Activated CD8-positive, alpha-beta memory T cell treated with anti-CD3 and anti-CD28 coated beads for 1 hour (primary cell): ENCODE measurements at places on chromosomes 1 and 21.
A peak's percentile ranks its signal among the peaks of the same experiment; 100 is the strongest.

- DNase-seq = no peak
Measured at GRCh38 chr1:70864302-70864701, 183.3 kb downstream of the PTGER3 start.

DNA sequence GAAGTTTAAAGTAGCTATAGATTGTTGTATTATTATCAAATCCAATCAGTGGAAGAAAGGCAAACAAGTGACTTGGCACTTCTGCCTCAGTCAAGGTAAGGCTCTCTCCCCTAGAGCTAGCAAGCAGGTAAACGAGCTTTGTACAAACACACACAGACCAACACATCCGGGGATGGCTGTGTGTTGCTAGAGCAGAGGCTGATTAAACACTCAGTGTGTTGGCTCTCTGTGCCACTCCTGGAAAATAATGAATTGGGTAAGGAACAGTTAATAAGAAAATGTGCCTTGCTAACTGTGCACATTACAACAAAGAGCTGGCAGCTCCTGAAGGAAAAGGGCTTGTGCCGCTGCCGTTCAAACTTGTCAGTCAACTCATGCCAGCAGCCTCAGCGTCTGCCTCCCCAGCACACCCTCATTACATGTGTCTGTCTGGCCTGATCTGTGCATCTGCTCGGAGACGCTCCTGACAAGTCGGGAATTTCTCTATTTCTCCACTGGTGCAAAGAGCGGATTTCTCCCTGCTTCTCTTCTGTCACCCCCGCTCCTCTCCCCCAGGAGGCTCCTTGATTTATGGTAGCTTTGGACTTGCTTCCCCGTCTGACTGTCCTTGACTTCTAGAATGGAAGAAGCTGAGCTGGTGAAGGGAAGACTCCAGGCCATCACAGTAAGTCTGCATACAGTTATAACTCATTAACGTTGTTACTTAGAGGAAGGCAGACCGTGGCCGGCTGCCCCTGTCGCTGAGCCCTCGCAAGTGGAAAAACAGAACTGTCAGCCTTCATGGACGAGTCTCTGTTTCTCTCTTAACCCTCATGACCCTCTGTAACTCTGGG lies at the start of gene PALMD:
PALMD (plus strand) TSS at position 415 of the 833 bp plus-strand sequence; CDS start at position 620, 205 bp downstream.
- DNase-seq = no peak

- no peak for DNase-seq
Measured at GRCh38 chr21:37005548-37006485, 685 bp upstream of the RIPPLY3 start.

DNA sequence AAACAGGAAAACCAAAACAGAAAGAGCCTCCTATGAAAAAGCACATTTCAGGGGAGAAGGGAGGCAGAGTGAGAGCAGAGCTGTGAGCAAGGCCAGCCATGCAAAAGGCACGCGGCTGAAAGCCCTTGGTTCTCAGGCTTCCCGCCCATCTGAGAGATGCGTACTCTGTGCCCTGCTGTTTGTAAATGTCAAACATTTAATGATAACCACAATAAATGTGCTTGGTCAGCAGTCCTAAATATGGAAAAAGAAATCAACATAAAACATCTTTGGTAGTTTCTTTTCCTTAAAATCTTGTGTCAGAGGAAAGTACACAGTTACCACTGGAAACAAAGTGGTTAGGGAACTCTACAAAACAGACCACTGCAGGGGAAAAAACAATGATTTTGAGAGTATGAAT lies 283.1 kb downstream of the DSCAM start:
- DNase-seq = no peak

- DNase-seq = no peak
Measured at GRCh38 chr1:160352555-160352954, 9.4 kb downstream of the NCSTN start.

- DNase-seq = no peak
Measured at GRCh38 chr1:212432272-212432660, 454 bp upstream of the NENF start.

GRCh38 chr1:207039380-207040180 lies 7.0 kb upstream of the C1orf116 start:
- DNase-seq = no peak

DNA sequence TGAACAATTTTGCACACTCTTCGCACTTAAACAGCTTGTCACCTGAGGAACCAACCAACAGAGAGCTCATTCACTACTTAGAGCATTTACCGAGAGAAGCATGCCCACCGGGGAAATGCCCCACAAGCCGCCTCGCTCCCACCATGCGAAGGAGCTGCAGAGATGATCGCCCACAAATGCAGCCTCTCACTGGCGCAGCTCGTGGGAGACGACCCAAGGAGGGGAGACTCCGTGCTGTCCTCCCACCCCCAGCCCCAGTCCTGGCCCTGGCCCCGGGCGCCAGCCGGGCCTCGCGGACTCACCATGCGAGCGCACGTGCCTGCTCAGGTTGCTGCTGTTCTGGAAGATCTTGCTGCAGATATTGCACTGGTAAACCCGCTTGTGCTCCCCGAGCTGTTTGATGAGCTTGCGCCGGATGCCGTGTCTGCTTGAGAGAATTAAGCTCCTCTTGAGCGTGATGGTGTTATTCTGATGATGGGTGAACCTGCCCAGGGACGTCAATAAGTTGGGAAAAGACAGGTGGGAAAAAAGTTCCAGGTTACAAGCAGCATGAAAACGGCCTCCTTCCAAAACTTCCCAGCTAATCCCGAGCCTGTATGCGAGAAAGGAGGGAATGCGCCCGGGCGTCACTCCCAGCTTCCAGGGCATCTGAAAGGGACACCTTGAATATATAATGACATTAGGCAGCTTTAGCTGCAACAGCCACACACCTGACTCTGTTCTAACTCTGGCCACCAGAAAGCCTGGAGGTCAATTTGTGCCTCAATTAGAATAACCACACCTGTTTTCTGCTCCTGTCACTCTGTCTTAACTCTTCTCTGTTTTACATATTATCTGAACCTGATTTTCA lies 42.8 kb downstream of the PRDM15 start:
- DNase-seq = no peak

DNA sequence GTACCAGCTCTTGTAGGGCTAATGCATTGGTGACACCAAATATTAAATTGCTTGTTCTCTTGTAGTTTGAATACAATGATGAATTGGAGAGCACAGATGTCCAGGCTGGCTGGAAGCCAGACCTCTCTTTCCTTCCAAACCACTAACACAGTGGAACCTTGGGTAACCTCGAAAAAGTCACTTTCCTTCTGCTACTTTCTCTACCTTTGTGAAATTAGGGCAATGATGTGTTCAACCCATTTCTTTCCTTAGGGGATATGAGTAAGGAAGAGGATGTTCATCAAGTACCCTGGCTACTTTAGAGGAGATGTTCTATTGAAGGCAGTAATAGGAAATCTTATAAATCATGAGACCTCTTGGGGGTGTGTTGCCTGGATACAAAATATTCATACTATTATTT lies 55.7 kb downstream of the XCL2 start:
- DNase-seq = no peak

- DNase-seq = no peak
Measured at GRCh38 chr1:159068886-159069285, 7.7 kb downstream of the AIM2 start.

DNA sequence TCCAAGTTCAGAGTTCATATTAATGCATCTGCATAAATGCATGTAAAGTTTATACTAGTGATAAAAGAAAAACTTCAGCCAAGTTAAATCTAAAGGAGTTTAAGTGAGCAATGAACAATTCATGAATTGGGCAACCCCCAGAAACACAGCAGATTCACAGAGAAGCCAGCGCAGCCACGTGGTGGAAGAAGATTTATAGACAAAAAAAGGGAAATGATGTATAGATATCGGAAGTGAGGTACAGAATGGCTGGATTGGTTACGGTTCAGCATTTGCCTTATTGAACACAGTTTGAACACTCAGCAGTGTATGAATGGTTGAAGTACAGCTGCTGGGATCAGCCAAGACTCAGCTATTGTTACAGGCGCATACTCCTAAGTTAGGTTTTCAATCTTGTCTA lies 5.7 kb downstream of the AK5 start:
- DNase-seq = no peak

DNA sequence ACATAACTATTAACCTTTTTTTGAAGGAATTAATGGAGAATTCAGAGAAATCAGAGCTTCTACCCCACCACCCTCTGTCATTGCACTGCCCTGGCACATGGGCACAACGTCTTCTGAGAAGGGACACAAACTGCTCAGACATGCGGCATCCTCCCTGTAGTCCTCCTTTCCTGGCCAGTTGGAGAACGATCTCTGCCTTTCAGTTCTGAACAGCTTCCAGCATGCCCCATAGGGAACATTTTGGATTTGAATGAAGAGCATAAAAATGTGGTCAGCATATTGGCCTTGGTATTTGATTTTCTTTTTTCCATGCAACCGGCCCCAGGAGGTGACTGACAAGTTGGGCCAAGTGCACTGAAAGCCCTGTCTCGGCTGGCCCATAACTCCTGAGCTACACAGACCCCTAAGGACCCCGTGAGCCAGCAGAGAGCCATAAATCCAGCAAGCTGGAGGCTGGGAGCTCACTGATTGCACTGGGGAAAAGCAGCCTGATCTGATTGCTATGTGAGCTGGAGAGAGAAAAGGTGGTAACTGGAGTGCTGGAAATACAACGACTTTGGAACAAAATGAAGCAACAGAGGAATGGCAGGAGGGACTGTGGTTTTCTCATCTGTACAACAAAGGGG lies 10.9 kb upstream of the BLACAT1 start:
- no peak for DNase-seq

GRCh38 chr1:36327421-36328087 lies 4.1 kb upstream of the EVA1B start:
- no peak for DNase-seq

- DNase-seq = peak; percentile 64
Measured at GRCh38 chr1:46532498-46533178, 18.8 kb downstream of the KNCN start.

GRCh38 chr21:26717146-26717739 lies 128.0 kb downstream of the ADAMTS1 start:
- DNase-seq = no peak

DNA sequence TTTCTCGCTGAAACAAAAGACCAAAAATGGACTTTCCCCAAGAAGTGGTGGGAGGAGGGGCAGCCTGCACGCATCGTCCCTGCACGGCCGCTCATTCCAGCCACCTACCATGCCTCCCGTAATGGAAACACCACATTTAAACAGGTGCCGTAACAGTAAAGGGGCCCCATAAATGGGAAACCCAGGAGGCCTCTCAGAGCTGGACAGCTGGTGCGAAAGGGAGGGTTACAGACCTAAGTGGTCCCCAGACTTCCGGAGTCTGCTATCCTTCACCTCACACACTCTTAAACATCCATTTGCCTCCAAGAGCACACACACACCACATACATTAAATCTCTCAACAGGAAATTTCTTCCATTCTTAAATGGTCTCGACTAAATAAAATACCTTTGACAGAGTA lies 120.7 kb upstream of the SOD1 start:
- no peak for DNase-seq

- DNase-seq = no peak
Measured at GRCh38 chr1:97094247-97094972, 372.8 kb downstream of the PTBP2 start.

GRCh38 chr1:181141431-181141910 lies 53.0 kb downstream of the IER5 start:
- DNase-seq = no peak

- DNase-seq = no peak
Measured at GRCh38 chr1:36142121-36142520, 7.2 kb downstream of the TRAPPC3 start.

- DNase-seq = no peak
Measured at GRCh38 chr1:64906447-64906846, 59.9 kb downstream of the JAK1 start.

- no peak for DNase-seq
Measured at GRCh38 chr1:151823175-151823574, 8.4 kb downstream of the RORC start.

- DNase-seq = no peak
Measured at GRCh38 chr1:241532162-241532531, at the start of gene KMO. KMO (plus strand) TSS chr1:241532378; CDS start chr1:241532445, 67 bp downstream.

DNA sequence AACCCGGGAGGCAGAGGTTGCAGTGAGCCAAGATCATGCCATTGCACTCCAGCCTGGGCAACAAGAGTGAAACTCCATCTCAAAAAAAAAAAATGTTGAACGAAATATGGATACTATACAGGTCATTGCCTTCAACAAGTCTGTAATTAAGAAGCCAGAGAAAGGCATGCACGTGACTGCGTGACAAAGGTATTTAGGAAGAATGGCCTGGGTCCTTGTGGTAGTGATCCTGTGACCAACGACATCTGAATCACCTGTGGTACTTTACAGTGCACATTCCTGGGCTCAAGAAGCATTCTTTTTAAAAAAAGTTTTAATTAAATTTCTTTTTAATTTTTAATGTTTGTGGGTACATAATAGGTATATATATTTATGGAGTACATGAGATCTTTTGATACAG lies 115.0 kb downstream of the GREM2 start:
- DNase-seq = no peak

DNA sequence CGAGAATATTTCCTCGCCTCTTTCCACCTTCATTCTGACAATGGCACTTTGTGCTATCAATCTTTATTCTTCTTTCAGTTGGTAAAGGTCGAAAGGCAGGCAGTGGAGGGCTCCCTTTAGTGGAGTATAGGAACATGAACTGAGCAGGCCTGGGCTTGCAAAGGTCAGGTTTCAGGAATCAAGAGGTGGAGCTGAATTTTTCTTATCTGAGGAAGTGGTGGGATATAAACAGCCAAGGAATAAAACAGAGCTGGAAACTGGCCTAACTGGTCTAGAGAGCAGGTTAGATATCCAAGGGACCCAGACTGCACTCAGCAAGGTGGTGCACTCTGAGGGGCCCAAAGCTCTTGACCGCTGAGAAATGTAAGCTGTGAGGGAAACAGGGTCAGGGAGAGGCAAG lies 99.1 kb downstream of the PLA2G4A start:
- DNase-seq = no peak

GRCh38 chr1:66999640-67000400 lies 54.1 kb downstream of the SLC35D1 start:
- DNase-seq = no peak

- DNase-seq = no peak
Measured at GRCh38 chr21:35102488-35103371, 53.6 kb upstream of the RUNX1 start.

DNA sequence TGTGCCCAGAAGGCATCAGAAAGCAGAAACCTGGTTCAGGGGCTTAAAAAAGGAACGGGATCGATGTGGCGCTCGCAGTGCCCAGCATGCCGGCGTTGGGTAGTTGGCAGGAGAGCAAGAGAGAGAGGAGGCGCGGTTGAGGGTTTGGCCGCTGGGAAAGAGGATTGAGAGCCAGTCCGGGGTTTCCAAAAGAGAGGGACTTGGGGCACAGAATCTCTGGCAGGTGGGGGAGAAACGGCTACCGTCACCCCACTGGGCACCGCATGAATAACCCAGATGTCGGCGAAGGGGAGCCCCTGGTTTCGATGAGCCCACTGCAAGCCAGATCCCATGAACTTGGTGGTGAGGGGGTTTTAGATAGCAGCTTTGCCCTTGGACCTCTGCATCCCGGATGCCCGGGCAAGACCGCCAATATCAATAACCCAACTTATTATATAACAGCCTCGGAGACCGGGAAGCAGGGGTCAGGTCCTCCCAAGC lies 60.4 kb upstream of the ACOT11 start:
- DNase-seq = no peak

DNA sequence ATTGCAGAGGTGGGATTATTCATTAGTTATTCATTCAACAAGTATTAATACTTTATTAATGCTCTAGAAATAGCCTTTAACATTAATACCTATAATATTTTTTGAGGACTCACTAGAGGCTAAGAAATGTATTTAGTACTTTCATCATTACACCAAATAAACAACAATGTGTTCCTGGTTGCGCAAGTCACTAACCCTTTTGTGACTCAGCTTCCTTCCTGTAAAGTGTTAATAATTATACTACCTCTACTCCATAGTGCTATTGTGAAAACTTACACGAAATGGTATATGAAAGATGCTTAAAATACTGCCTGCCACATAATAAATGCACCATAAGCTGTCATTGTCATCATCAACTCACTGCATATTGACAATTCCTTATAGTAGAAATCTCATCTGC lies 431.0 kb downstream of the DPYD start:
- DNase-seq = no peak
